Cardiac septum (tissue), 1 donor: ENCODE measurements at places on chromosomes 2 and 18. TPM values are rescaled to one million over a fixed set of nuclear protein-coding genes. Genes with fewer than 3 reads are reported as not detected.

INO80D gene
- 20.8 TPM for total RNA-seq

LIMS1 gene
- 121 TPM for total RNA-seq

DNAJB2 gene
- 78.0 TPM for total RNA-seq

PAX3 gene
- total RNA-seq = 0.19 TPM

HOXD8 gene
- 1.1 TPM for total RNA-seq

MLPH gene
- total RNA-seq = 15.7 TPM

CPLX4 gene
- not detected for total RNA-seq

SLC19A3 gene
- 0.38 TPM for total RNA-seq

PLCL1 gene
- total RNA-seq = 82.5 TPM

PSMA8 gene
- total RNA-seq = not detected

PELI1 gene
- total RNA-seq = 9.0 TPM

KIAA2012 gene
- not detected for total RNA-seq
